Esophagus muscularis mucosa (tissue), 4 donors: ENCODE measurements at places on chromosomes 2 and 18. TPM values are rescaled to one million over a fixed set of nuclear protein-coding genes. Genes with fewer than 3 reads are reported as not detected.

DNA sequence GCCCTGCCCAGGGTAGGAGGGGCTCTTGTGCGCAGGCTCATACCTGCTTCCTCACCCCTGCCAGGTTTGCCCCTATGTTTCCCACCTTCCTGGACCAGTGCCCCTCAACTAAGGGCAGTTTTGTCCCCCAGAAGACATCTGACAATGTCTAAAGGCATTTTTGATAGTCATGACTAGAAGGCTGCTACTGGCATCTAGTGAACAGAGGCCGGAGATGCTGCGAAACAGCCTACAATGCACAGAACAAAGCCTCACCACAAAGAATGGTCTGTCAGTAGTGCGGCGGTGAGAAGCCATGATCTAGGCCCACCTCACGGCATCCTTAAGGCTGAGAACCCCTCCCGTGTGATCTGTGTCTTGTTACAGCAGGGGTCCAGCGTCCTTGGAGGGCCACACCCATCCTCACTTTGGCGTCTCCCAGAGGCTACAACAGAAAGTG, 96.0 kb downstream of the TMEM17 start:
- H3K27me3 ChIP-seq, result no peaks in the 10 kb centered on the region
- H3K36me3 ChIP-seq, result no peaks in the 10 kb centered on the region
- H3K4me1 ChIP-seq, result peaks cover 33% of the 10 kb centered on the region
- DNase-seq, result no peak
- H3K4me3 ChIP-seq, result no peak overlapping the region
- no peak overlapping the region for H3K27ac ChIP-seq

DNA sequence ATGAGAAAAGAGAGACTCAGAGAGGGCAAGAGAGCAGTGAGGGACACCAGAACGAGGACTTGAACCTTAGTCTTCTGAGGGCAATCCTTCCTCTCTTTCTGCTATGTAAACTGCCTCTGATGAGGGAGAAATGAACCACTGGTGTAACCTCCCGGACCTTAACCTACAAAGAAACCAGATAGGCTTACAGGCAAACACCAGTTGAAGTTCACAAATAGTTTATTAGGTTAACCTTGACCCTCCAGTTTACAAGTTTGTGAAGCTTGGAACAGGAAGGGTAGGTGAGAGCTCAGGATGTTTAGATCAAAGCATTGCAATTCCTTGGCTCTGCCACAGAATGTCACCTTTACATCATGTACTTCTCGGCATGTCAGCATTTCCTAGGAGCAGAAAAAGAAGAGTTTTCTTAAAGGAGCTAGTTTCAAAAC, 486.4 kb upstream of the SPRED2 start:
- H3K4me1 ChIP-seq, result no peaks in the 10 kb centered on the region
- H3K4me3 ChIP-seq, result no peak overlapping the region
- H3K27ac ChIP-seq, result no peak overlapping the region

DNA sequence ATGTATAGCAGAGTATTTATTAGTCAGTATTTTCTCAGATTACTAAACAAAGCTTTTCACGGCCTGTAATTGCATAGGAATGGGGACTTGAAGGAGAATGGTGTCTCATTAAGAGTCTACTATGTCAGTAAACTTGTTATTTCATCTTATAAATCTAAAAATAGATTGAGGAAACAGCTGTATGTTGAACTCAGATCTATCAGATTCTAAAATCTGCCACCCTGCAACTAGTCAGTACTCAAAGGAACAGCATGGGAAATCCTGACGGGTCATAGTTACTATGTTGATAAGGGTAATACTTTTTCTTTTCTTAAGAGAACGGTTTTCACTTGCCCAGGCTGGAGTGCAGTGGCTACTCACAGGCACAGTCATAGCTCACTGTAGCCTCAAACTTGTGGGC, 70.2 kb upstream of the EMILIN2 start:
- no peak for DNase-seq
- no peaks in the 10 kb centered on the region for H3K4me1 ChIP-seq
- H3K27me3 ChIP-seq, result no peaks in the 10 kb centered on the region
- peaks cover 92% of the 10 kb centered on the region for H3K36me3 ChIP-seq

- no peak for DNase-seq
- no peak overlapping the region for H3K27ac ChIP-seq
- H3K4me1 ChIP-seq, result peaks cover 74% of the 10 kb centered on the region
- no peak overlapping the region for H3K4me3 ChIP-seq
- H3K36me3 ChIP-seq, result no peaks in the 10 kb centered on the region
Measured at GRCh38 chr2:127093648-127094210, 13.2 kb downstream of the BIN1 start.

DNA sequence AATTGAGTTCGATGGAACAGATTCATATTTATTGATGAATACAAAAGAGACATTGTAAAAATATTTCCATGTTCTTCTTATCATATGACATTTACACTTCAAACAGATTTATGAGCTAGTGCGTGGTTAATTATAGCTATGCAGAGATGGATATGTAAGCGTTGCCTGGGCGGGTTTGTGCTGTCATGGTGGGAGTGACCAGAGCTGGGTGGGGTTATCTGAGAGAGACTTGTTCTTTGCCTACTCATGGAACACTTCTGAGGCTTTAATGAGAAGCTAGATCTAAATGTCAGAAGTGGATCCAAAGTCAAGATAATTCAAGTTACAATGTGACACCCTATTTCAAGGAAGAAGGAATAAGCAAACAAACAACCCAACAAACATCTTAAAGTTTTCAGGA, 162.3 kb upstream of the ZEB2 start:
- H3K27ac ChIP-seq, result no peak overlapping the region

DNA sequence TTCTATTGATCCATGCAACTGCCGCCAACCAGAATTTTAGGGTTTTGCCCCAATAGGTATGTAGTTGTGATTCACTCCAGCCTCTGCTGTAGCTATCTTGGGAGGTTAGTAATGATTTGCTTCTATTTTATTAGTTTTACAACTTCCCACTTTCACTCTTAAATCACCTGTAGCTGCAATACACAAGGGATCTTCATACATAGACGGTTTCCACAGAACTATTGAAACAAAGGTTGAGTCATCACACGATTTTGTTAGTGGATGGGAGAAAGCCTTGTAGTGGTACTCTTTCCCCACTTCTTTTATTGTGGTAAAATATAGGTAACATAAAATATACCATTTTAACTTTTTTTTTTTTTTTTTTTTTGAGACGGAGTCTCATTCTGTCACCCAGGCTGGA, 104.2 kb upstream of the SPRED2 start:
- no peaks in the 10 kb centered on the region for H3K27me3 ChIP-seq
- H3K27ac ChIP-seq, result no peak overlapping the region
- H3K36me3 ChIP-seq, result no peaks in the 10 kb centered on the region
- DNase-seq, result no peak
- H3K4me1 ChIP-seq, result no peaks in the 10 kb centered on the region
- no peak overlapping the region for H3K4me3 ChIP-seq

- H3K27ac ChIP-seq, result no peak overlapping the region
- no peaks in the 10 kb centered on the region for H3K36me3 ChIP-seq
- H3K4me3 ChIP-seq, result no peak overlapping the region
- H3K4me1 ChIP-seq, result peaks cover 10% of the 10 kb centered on the region
Measured at GRCh38 chr2:112048887-112049286, 6.2 kb upstream of the TMEM87B start.

GRCh38 chr18:48740068-48740440, 201.2 kb downstream of the CTIF start:
- no peak overlapping the region for H3K27ac ChIP-seq
- H3K4me1 ChIP-seq, result peaks cover 56% of the 10 kb centered on the region
- no peak for DNase-seq
- H3K27me3 ChIP-seq, result no peaks in the 10 kb centered on the region
- H3K4me3 ChIP-seq, result no peak overlapping the region

SELENOI gene
- total RNA-seq, result 11.2 TPM

ACTR1B gene
- total RNA-seq, result 86.1 TPM

APCDD1 gene
- 47.1 TPM for total RNA-seq
